Astrocyte of the spinal cord (primary cell): ENCODE measurements at places on chromosomes 1 and 21.

- no peak for DNase-seq
Observed at GRCh38 chr1:216576234-216576937, 146.8 kb downstream of the ESRRG start.

DNA sequence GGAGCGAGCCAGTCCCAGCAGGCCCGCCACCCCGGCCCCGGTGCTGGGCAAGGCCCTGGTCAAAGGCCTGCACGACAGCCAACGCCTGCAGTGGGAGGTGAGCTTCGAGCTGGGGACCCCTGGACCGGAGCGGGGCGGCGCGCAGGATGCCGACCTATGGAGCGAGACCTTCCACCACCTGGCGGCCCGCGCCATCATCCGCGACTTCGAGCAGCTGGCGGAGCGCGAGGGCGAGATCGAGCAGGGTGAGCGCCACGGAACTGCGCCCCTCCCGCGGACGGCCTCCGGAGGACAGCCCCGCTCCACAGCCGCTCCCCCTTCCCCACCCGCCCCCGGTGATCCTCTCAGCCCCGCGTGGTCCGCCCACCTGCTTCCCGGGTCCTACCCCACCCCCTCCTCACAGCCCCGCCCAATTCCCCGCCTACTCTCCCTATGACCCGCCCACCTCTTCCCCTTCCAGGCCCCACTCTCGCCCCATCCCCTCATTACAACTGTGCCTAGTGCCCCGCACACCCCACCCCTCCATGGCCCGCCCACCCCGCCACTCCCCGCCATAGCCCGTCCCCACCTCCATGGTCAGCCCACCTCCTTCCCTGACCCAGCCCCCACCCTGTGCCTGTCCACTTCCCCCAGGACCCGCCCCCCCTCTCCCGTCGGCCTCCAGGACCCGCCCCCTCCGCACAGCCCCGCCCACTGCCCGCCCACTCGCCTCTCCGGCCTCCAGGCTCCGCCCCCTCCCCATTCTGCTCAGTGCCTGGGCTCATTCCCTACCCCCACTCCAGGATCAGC, 52.7 kb downstream of the VWA5B1 start:
- no peak for DNase-seq

DNA sequence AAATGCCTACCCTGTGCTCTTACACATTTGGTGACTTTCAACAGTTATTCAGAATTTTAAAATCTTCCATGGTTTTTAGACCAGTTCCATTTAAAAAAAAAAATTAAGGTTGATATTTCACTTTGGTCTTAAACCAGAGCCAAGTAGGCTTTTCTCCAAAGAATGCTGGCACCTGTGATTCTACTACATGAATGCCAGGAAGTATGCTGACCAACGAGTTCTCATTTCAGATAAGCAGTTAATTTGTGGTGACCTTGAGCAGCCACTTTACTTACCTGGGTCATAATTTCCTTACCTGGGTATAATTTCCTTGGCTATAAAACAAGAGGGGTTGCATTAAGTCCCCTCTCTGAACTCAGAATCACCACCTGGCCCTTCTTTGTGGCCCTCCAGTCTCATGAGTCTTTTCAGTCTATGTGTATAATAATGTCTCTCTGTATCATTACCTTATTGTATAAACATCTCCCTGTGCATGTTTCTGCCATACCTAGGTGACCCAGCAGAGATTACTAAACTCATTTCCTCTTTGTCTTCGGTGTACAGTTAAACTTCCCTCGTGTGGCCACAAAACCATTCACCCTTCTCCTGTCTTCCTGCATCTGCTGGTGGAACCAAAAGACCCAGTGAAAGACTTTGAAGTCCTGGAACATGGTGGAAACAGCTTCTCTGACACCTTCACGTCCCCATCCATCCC, 139.1 kb upstream of the DPT start:
- no peak for DNase-seq

DNA sequence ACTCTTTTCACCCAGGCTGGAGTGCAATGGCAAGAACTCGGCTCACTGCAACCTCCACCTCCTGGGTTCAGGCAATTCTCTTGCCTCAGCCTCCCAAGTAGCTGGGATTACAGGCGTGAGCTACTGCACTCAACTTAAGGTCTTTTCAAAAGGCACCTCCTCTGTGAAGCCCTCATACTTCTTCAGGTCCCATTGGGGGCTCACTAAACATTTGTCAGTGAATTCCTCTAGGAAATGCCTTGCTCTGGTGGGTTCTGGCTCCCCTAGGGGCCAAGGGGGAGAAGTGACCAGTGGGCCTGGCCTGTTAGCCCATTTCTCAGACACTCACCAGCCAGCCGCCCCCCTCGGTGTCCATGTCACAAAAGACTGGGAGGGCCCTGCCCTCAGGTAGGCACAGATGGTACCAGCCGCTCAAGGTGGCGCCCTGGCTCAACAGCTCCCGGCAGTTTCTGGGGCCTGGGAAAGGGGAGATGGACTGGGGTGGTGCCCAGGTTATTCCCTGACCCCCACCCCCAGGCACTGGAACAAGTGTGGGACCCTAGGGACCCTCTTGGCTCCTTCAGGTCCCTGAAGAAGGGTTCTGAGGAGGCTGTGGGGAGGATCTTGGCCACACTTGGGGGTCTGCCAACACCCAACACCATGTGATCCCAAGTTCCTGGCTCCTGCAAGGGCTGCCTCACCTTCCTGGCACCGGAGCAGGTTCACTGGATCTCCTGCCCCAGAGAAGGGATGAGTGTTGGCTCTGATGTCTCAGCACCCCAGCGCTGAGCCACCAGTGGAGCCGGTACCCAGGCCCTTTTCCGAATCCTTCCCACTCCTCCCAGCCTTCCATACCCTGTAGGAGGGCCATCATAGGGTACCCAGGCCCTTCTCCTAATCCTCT, 1.6 kb downstream of the FCN3 start:
- no peak for DNase-seq

DNA sequence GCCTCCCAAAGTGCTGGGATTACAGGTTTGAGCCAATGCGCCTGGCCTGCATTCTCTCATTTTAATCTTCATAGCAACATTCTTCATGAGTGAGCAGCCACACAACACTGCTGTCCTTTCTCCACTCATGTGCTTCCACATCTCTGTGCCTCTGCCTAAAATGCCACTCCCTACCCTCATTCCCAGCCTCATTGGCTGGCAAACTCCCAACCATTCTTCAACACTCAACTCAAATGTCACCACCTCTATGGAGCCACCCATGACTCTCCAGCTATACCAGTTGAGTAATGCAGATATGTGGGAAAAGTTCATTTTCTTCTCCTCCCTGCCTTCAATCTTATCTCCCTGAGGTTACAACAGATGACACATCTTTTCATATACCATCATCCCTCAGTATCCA, 53.9 kb upstream of the ZC3H12A start:
- DNase-seq = no peak

DNA sequence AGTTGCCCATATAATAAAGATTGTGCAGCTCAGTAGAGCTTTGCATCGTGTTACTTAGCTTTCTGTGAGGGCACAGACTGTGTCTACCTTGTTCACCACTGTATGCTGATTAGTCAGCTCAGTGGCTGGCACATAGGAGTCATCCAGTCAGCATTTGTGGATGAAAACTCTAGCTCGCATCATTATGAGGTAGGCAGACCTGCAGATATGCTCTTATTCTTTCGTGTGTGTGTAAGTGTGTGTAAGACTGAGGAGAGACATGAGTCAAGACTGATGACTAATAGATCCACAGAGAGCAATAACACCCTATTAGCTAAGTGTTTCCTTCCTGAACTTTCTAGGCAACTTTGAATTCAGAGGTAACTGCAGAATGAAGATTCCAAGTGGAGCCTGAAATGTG, 17.1 kb downstream of the TTF2 start:
- DNase-seq = peak; percentile 90

DNA sequence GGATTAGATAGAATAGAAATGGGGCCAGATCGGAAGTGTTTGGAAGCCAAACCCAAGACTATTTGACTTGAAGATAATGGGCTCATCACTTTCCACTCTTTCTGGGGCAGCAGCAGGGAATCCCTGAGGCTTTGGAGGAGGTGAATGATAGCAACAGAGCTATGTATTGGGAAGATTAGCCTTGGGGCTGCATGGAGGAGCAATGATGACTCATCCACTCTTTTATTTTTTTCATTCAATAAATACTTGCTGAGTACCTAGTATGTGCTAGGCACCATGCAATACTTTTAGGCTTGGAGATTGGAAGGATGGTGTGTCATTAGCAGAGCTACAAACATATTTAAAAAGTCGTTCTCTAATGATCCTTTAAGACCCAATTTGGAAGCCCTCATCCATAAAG, 166.9 kb upstream of the FOXD3 start:
- DNase-seq = no peak

DNA sequence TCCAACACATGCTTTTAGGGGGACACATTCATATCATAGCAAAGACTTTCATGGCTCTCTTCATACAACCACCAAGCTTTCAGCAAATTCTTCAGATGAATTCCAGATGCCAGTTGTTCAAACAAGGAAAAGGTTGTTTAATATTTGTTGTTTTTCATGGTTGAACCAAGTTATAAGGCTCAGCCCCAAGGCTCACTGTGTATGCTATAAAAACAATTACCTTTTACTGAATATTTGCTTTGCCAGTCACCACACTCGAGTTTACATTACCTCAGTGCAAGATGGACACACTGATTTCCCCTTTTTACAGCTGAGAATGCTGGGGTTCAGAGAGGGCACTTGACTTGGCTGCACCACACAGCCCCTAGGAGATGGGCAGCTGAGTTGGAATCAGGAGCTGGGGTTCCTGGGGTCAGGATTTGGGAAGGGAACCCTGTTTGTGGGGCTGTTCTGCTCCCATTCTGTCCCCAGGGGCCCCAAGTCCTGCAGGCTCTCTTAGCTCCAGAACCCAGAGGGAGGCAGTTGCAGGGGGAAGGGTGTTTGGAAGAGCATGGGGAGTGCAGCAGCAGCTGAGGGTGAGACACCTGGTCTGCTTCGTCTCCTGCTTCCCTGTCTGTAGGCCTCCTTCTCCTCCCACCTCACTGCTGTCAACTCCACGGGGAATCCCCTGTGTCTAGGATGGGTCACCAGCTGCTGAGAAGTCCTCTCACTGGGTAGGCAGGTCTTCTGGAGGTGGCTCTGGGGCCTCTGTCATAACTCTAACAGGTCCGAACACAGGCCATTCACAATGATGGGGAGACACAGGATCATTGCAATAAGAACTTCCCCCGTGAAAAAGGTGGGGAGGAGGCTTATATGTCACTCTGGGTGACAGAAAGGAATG, 12.8 kb upstream of the TMPRSS2 start:
- DNase-seq = no peak

GRCh38 chr1:178418284-178418955, 78.3 kb downstream of the CLEC20A start:
- no peak for DNase-seq

- DNase-seq = no peak
Observed at GRCh38 chr1:82366689-82367088, 566.0 kb downstream of the ADGRL2 start.

GRCh38 chr1:204089044-204089751, 16.3 kb downstream of the SOX13 start:
- DNase-seq = peak; percentile 28

GRCh38 chr1:33841494-33841893, 22.4 kb upstream of the HMGB4 start:
- no peak for DNase-seq

- peak; percentile 44 for DNase-seq
Observed at GRCh38 chr1:78275906-78276685, 214.7 kb upstream of the PTGFR start.

DNA sequence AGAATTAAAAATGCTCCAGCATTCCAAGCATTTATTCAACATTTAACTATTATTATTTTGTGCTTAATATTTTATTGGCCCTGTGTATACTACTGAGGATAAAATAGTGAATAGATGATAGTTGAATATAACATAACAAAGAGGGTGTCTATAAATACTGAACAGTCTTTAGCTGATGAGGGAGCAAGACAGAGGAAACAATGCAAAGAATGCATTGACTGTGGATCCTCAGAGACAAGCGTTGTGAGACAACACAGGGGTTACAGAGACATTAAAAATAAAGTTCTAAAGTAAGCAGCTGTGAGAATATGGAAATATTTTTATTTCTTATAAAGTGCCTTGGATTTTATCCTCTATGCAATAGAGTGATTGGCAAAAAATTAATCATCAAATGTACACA, 1133.1 kb downstream of the PLA2G4A start:
- DNase-seq = no peak

- no peak for DNase-seq
Observed at GRCh38 chr1:61892977-61893376, 150.7 kb downstream of the PATJ start.

DNA sequence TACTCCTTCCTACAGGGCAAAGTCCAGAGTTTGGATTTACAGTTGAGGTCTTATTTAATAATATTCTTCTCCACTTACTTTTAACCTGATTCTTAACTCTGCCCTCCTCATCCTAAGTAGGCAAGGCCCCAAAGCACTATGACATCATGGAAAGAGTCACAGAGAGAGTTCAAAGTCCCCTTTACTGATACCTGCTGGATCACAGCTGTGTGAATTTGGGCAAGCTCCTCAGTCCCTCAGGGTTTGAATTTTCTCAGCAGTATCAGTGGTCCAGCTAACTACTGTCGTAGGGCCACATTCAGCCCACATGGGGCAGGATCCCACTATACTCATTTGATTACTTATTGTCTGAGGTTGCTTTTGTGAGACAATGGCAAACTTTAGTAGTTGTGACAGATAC, 16.0 kb downstream of the TYW3 start:
- DNase-seq = no peak

GRCh38 chr1:3714814-3715213, 37.4 kb upstream of the CCDC27 start:
- DNase-seq = no peak
